Activated naive CD8-positive, alpha-beta T cell treated with anti-CD3 and anti-CD28 coated beads, Interleukin-2, amount 50 U/mL, for 16 hours (primary cell): ENCODE measurements at places on chromosomes 3 and 15.

- DNase-seq, result no peak
Measured at GRCh38 chr3:172687501-172687900, 23.4 kb downstream of the NCEH1 start.

DNA sequence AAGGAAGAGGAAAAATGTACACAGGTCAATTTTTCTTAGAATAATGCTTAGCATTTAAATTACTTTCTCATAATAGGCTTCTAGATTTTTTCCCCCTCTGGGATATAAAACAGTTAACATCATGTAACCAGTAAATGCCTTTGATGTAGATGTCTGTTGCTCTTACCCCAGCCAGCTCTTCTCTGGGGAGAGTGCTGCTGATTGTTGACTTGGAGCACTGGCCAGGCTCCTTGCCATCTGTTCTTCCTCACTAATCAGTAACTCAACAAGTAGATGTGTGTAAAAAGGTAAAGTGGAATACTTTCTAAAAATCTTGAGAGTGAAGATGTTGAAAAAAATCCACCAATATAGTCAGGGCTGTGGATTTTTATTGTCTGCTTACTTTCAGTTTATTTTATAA lies 42.2 kb downstream of the RIOX2 start:
- DNase-seq, result no peak

GRCh38 chr3:47057212-47057671 lies 77.8 kb downstream of the NBEAL2 start:
- DNase-seq, result peak; percentile 25

DNA sequence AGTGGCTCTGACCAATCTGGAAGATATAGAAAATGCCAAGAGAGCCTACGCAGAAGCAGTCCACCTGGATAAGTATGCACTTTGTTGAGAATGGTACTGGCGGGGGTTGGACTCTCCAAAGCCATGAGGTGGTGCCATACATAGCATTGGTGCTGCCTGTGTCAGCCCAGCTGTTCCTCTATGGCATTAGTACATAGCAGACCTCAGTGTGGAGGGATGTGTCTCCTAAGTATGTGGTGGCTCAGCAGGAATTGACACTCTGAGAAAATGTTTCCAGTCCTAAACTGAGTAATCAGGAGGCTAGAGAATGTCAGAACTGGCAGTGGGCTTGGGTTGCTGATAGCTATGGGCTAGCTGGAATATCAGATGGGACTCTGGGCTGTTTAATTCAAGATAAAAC lies 48.4 kb downstream of the ADPGK start:
- no peak for DNase-seq

GRCh38 chr3:10400050-10400748 lies 79.3 kb upstream of the SEC13 start:
- no peak for DNase-seq

DNA sequence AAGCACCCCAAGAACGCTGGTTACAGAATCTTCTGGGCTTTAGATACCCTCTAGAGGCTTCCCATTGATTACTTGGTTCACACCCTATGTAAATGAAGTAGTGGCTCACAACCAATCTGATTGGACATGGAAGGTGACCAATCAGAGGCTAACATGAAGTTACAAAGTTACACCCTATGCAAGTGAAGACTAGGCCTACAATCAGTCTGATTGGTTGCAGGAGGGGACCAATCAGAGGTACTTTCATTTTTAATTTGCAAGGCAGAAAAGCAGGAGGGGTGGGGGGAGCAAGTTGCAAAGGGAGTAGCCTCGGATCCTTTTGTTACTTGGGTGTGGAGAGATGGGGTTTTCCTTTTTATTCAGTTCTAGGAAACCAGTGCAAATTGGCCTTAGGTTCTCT lies 11.1 kb upstream of the RTP2 start:
- no peak for DNase-seq

- no peak for DNase-seq
Measured at GRCh38 chr3:134211797-134212196, 38.9 kb downstream of the RYK start.

- DNase-seq, result no peak
Measured at GRCh38 chr3:127187316-127187715, 5.6 kb upstream of the PRR23E start.

GRCh38 chr3:141900343-141900742 lies 23.9 kb downstream of the ATP1B3 start:
- no peak for DNase-seq

GRCh38 chr3:44984335-44984734 lies 8.3 kb downstream of the EXOSC7 start:
- no peak for DNase-seq

GRCh38 chr15:90141646-90142045 lies 39.4 kb upstream of the IDH2 start:
- DNase-seq, result no peak

- DNase-seq, result no peak
Measured at GRCh38 chr15:38864122-38864521, 299.5 kb upstream of the RASGRP1 start.

- no peak for DNase-seq
Measured at GRCh38 chr3:47520756-47521155, 7.2 kb upstream of the ELP6 start.

DNA sequence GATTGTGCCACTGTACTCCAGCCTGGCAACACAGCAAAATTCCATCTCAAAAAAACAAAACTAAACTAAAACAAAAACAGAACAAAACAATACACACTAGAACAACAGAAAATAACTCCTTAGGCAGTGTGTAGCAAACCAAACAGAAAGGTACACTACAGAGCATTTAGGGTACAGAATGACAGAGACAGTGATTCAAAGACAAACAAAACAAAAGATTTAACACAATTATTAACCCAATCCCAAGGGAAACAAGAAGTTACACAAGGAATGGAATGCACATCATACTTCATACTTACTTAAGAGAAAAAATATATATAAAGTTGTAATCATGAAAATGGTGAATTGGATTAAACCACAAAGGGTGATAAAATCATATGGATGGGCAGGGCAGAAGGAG lies 12.9 kb downstream of the SLC25A20 start:
- DNase-seq, result no peak

DNA sequence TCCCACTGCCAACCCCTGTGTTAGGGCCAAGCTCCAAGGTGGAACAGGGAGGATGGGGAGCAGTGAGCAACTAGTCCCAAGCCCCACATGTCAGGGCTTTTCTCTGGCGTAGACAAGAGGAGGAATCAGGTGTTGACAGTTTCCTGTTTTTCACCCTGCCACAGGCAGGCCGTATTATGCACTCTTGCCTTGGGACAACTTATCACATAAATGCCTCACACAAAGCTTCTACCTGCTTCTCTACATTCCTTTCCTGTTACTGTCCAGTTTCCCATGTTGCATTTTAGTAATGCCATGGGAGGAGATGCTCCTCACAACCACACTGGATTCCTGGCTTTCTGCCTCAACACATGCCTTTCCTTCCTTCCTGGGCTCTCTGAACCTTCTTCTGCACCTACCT lies 381.2 kb upstream of the ATP11B start:
- no peak for DNase-seq

DNA sequence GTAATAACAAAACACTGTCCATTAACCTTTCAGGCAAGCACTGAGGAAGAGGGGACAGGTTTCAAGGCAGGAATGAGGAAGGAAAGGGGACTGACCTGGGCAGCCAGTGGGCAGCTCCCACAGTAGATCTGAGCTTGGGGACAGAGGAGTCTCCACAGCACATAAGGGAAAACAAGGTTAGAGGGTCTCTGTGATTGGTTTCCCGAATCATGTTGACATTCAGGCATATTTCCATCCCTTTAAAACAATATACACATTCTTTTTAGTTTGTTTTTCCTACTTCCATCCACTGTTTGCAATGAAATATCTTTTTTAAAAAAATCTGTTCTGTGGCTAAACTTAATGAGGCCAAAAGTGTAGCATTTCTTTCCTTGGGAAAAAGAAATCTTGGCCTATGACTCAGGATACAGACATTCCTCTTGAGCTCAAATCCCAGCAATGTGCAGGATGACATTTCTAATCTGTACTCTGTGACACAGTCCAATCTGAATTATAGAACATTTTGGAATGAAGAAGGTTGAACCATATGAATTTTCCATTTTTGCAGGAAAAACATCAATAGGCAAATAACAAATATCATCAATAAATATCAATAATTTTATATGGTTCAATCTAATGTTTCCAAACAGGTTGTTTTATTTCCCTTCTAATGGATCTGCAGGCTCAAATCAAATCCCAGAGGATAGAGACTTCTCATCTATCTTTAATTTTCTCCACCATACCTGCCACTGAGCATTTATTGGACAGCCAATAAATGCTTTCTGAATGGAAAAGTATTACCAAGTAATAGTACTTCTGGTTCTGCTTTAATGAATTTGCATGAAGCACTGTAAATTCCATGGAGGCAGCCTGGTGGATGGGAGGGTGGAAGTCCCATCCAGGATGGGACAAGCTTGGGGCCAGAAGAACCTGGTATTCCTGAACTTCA lies 54.1 kb downstream of the ITGB5 start:
- no peak for DNase-seq

DNA sequence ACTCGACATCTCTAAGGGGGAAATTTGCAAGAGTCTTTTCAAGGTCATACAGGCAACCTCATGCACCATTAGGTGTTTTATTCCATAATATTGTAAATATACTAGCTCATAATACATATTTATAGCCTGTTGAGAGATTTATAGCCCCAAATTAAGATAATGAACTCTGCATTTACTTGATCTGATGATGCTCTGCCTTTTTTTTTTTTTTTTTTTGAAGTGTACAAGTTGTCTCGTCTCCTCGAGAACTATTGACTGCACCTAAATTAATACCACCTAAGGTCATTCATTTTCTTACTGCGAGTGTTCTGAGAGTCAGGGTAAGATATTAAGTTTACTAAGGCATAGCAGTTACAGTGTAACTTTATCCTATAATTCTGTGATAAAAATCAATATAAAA lies 6.1 kb downstream of the CHRNA5 start:
- no peak for DNase-seq

DNA sequence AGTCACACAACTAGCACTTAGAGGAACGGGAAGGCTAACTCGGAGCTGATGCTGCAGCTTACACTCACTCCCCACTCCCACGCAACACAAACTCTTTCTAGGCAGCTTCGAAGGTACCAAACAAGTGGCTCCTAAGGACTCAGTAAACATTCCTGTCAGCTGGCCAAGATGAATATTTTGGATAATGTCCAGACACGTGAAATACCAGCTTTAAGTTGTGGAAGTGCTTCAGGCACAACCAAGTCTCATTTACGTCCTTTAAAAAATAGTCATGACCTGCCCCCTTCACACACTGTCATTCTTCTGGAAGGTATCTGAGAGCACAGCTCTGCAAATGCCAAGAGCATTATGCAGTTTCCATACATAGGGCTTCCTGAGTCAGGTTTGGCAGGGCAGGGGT lies 1005.9 kb upstream of the CFAP20DC start:
- DNase-seq, result no peak

DNA sequence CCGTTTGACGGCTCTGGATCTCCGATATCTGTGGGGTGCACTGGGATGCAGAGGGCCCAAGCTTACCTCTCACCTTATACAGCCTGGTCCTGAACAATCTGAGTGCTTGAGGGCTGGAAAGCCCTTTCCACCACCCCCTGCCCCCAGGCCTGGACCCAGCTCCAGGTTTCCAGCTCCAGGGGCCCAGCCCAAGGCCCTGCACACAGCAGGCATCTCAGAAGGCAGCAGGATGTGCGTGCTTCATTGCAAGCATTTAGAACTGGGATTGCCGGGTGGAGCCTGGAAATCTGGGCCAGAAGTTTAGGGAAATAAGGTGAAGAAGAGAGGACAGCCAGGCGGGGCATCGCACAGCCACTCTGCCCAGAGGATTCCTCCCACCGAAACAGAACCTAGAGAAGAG lies 25.6 kb downstream of the CCDC33 start:
- no peak for DNase-seq

- no peak for DNase-seq
Measured at GRCh38 chr3:68483601-68484000, 448.7 kb downstream of the TAFA4 start.

DNA sequence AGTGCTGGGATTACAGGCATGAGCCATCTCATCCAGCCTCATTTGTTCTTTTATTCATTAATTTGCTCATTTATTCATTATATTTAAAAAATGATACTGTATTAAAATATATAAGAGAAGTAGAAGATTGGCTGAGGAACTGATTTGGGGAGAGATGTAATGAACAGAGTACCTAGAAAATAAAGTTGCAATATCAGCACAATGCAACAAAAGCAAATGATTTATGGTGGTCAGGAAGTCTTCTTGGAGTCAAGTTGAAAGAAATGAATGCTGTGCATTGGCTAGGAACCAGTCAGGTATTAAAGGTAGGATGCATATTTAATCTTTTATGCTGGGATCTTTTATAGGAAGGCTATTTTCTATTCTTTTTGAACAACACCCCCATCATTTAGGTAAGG lies 152.2 kb downstream of the C3orf38 start:
- DNase-seq, result no peak

DNA sequence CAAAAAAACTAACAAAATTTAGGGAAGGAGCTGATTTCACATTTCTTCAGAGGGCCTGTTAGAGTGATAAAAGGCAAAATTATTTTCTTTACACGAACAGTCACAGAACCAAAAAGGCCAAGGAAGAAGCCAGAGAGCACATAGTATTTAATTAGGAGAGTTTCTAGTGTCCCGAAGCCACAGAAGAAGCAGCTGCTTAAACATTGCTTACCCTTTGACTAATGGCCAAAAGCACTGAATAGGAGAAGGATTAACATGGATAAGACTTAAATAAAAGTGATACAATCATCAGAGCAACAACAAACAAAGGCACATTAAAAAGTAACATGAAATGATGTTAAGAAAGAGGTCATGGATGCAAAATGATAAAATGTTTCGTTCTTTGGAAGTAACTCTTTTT lies 98.6 kb downstream of the CHL1 start:
- no peak for DNase-seq

DNA sequence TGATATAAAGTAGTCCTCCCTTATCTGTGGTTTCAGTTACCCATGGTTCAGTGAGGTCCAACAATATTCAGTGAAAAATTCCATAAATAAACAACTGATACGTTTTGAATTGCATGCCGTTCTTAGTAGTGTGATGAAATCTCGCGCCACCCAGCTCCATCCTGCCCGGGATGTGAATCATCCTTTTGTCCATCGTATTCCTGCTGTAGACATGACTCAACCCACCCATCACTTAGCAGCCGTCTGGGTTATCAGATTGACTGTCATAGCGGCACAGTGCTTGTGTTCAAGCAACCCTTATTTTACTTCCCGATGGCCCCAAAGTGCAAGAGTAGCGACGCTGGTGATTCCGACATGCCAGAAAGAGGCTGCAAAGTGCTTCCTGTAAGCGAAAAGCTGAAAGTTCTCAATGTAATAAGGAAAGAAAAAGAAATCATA lies 48.0 kb upstream of the MEX3B start:
- no peak for DNase-seq

- no peak for DNase-seq
Measured at GRCh38 chr3:100210772-100211135, 50.0 kb upstream of the TBC1D23 start.

GRCh38 chr15:35019404-35020327 lies 31.6 kb upstream of the ZNF770 start:
- DNase-seq, result no peak

DNA sequence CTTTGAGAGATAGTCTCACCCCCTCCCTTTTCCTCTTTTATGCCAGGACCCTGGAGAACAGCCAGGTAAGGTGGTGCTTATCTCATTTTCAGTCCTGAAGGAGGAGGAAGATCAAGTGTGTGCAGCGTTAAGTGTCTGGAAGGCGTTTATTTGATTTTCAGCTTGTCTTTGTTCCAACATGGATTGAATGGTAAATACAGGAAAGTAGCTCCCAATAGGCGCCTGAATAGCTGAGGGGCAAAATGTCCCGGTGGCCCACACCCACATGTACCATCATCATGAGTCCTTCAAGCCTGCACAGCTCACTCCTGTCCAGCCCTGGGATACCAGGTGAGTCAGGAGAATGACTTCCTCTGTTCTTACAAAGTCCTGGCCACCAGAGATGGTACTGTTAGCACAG lies 73.5 kb downstream of the CEMIP start:
- no peak for DNase-seq
